ENCODE measurements at places on chromosomes 7 and 10.

DNA sequence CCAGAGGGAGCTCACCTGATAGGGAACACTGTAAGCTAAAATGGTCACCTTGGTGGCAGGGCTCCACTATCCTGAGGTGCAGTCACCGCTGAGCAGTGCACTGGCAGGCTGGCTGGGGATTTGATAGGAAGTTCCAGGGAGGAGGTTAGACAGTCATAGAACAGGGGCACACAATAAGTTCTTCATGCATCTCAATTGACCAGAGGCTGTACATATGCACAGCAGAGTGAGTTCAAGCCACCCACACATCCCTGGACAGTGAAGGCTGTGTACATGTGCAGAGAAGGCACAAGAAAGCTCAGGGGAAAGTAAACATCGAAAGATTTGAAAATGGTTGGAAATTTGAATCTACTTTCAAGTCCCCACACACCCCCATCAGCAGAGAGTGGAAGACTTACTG is 13.9 kb downstream of the PRTFDC1 start:
- no peak for DNase-seq

DNA sequence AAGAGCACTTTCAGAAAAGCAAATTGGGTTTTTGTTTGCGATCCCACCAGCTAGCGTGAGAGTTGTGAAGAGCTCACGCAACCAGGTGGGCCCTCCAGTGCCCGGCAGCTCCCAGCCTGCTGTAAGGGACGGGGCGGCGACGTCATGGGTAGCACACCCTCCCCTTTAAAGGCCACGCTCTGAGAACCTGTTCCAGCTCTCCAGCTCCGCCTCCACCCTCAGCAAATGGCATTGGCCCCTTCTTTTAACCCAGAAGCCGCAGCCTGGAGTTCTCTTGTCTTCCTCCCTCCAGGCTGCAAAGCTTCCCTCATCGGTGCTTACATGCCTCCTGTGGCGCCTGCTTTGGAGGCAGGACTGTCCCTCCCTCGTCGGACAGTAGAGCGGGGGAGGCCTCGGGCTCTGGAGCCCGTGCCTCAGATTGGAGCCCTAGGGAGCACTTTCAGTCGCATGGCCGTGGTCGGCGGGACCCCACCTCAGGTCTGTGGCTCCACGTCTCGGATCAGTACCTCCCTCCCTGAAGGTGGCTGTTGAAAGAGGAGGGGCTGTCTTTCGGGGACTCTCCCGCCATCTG is 32.9 kb downstream of the WIPI2 start:
- no peak for DNase-seq

GRCh38 chr7:131602994-131603372 is 46.6 kb upstream of the PODXL start:
- DNase-seq: no peak

DNA sequence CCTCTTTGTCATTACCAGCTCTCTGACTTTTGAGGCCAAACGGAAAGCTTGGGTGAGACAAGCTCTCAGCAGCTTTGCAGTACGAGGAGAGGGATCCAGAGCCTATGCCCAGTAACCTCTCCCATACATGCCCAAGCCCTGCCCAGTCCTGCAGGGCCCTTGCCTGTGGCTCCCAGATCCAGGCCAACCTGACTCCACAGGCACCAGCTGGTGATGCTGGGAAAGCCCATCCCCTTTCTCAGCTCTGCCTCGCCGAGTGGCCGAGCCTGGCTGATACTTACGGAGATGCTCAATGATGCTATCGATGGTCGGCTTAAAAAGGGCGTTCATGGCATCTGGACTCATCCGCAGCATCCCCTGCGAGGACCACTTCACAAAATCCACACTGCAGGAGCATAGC is 55.4 kb downstream of the PNLIPRP2 start:
- no peak for DNase-seq

DNA sequence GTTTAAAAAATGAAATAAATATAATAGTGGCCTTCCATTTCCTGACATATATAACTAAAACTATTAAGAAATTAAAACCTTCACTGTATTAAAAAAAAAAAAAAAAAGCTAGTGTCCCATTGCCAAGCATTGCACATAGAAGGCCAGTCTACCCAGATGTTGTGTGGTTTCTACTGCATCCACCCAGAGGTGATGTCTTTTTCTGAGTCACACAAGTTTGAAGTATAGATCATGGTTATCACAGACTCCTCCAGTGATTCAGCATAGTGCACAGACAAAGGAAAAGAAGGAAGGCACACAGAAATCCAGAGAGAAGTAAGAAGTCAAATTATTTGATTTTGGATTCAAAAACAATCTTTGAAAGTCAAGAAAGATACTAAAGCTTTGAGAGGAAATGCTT is 429.0 kb downstream of the ETV1 start:
- DNase-seq: peak; percentile 46

- DNase-seq: peak; percentile 67
Measured at GRCh38 chr7:151114151-151115090, 28.1 kb downstream of the AGAP3 start.

- no peak for DNase-seq
Measured at GRCh38 chr10:6478722-6479121, 101.4 kb downstream of the PRKCQ start.

DNA sequence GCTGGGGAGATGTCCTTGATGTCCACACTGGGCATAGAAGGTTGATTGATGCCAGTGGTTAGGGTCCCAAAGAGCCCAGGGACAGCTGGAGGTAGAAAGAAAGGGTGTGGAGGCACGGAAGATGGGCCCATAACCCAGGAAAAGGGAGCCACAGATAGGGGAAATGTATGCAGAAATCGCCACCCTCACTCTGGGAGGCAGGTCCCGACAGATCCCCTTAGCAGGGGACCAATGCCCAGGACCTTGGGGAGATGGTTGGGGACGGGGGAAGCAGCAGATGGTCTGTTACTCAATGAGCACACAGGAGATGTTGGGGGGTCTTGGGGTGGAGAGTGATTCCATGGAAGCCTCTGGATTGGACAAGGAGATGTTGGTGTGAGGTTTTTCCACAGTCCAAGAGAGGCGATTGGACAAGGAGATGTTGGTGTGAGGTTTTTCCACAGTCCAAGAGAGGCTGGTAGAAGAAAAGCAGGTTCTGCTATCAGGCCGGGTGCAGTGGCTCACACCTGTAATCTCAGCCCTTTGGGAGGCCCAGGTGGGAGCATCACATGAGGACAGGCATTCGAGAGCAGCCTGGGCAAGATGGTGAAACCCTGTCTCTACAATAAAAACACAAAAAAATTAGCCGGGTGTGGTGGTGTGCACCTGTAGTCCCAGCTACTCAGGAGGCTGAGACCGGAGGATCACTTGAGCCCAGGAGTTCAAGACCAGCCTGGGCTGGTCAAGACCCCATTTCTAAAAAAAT is 7.0 kb upstream of the PPP1R35 start:
- no peak for DNase-seq

DNA sequence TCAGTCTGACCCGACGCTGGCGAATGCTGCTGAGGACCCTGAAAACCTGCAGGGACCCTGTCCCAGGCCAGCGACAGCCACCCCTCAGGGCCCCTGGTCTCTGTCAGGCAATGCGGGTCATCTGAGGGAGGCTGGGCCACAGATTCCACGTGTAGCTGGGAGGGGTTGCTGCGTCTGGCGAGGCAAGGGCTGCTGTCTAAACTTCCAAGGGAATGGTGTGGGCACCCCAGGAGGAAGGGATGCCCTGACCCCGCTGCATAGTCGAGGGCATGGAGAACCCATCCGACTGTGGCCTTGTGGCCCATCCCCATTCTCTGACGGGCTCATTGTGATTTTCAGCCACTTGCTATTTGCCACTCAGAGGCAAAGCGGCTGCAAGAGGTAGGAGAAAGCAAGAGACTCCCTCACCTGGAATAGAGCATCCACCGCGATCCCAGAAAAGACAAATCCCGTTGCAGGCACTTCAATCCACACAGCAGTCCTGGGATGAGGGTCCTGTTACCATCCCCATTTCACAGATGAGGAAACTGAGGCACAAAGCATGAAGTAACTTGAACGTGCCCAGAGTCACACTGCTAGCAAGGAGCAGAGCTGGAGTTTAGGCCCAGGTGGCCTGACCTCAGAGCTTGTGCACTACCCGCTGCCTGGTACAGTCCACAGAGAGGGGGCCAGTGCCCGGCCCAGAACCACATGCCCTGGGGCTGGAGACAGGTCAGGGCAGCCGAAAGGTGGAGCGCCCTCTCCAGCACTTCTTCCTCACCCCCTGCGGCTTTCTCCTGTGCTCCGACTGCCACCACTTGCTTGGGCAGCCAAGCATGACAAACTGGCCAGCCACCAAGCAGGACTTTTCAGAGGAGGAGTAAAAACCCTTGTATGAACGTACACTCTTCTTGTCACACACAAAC is 163.8 kb upstream of the KLF14 start:
- no peak for DNase-seq

- no peak for DNase-seq
Measured at GRCh38 chr10:65566906-65567305, 1358.9 kb upstream of the LRRTM3 start.

- peak; percentile 65 for DNase-seq
Measured at GRCh38 chr10:88851706-88852105, at the start of gene ANKRD22. TSS of gene ANKRD22 (minus strand) at chr10:88851844. CDS start at chr10:88851607, 237 bp downstream.

DNA sequence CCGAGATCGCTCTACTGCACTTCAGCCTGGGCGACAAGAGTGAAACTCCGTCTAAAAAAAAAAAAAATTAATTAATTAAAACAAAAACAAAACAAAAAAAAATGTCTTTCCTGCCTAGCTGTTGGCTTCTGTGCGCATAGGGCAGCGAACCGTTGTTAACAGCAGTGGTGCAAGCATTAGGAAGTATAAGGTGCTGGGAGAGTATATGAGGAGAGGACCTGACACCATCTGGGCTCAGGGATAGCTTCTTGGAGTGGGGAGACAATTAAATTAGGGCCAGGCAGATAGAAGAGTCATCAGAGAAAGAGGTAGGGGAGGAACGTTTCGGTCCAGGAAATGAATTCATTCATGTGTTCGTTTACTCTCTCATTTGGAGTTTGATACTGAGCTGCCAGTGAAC is 46.2 kb upstream of the EZH2 start:
- DNase-seq: no peak

DNA sequence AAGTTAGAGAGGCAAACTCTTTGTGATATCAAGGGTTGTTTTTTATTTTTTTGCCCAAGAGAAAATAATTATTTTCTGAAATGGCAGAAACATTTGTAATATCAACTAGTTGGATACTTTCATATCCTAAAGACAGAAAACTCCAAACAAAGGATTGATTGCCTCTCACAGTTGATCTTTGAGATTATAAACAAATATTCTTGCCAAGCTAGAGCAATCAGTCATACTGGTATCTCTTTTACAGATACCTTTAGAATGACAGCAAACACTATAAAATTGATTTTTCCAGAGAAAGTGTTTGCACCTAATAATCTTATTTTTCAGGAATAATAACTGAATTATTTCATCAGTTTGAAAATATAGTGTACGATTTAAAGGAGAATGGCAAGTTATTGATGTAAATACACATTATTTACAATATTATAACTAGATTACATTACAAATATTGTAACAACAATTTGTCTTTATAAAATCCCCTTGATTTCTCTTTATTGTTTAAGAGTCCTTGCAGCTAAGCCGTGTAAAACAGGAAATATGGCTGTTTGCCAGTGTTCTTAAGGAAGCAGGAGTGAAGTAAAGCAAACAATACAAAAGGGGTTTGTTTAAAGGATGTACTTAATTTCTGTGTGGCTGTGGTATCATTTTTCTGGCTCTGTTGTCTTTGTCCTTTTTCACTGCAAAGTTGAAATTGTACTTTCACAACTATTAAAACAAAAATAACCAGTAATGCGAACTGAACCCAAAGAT is 58.4 kb downstream of the MAPK8 start:
- DNase-seq: peak; percentile 86

- no peak for DNase-seq
Measured at GRCh38 chr7:41130086-41130485, 572.8 kb downstream of the INHBA start.

DNA sequence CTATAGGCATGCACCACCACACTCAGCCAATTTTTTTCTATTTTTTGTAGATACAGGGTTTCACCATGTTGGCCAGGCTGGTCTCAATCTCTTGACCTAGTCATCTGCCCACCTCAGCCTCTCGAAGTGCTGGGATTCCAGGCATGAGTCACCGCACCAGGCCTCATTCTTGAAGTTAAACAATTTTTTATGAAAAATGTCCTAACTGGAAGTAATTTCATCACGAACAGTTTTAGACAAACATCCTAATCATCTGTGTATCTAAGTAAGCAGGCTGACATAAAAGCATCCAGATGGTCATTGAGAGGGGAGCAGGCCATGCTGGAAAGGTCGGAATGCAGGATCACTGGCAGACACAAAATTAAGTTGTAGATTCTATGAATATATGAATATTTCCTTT is 269.1 kb downstream of the ZMYND11 start:
- peak; percentile 92 for DNase-seq

DNA sequence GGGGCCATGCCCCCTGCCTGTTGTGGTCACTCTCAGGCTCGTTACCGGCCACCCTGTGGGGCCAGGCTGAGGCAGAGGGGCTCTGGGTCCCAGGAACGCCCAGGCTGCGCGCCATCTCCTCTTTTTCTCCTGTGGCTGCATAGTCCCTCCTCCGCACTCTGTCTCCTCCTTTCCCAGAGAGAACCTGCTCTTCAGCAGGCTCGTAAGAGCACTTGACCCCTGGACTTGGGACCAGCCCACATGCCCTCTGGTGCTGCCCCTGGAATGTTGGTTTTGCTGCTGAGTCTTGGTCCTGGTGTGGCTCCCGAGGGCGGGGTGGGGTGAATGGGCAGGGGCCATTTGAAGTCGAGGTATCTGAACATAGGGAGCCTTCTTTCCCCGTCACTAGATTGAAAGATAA is 6.6 kb upstream of the BHLHA15 start:
- no peak for DNase-seq

DNA sequence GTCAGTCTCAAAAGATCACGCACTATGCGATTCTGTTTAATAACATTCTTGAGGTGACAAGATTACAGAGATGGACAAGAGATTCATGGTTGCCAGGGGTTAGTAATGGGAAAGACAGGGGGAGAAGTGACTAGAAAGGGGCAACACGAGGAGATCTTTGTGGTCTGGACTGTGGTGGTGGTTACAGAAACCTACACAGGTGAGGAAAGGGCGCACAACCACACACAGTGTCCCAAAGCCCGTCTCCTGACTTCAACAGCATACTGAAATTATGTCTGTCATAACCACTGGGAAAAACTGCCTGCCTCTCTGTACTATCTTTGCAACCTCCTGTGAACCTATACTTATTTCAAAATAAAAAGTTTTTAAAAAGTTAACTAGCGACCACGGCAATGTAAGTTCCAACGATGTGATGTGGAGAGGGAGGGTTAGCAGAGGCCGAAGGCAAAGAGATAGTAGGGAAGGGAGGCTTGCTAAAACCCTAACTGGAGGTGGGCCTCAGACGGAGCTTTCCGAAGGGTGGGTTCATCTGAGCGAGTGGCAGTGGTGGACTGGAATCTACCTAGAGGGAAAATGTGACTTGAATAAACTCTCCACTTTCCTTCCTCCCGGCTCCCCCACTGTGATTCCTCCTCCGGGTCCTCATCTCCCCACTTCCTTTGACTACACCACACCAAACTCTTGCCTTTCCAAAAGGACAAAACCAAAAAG is 43.7 kb downstream of the GNA12 start:
- DNase-seq: no peak

DNA sequence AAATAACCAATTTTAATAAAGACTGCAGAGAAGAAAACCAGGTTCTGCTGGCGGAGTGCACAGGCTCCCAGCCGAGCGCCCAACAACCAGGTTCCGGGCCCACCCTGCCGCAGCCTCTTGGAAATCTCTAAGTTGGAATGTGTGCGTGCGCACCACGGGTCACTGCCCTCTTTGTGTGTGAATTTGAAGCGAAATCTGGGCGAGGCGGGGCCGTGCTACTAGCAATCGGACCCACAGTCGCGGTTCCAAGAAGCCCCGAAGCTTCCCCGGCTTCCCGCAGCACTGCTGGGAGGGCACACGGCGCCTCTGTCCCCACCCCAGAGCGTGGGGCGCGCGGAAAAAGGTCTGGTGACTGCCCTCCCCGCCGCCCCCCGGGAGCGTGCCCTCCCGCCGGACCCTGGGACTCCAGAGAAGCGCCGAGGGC is 666 bp upstream of the MAP3K8 start:
- peak; percentile 88 for DNase-seq
